ENCODE measurements at places on chromosomes 4 and X.
A peak's percentile ranks its signal among the peaks of the same experiment; 100 is the strongest.

DNA sequence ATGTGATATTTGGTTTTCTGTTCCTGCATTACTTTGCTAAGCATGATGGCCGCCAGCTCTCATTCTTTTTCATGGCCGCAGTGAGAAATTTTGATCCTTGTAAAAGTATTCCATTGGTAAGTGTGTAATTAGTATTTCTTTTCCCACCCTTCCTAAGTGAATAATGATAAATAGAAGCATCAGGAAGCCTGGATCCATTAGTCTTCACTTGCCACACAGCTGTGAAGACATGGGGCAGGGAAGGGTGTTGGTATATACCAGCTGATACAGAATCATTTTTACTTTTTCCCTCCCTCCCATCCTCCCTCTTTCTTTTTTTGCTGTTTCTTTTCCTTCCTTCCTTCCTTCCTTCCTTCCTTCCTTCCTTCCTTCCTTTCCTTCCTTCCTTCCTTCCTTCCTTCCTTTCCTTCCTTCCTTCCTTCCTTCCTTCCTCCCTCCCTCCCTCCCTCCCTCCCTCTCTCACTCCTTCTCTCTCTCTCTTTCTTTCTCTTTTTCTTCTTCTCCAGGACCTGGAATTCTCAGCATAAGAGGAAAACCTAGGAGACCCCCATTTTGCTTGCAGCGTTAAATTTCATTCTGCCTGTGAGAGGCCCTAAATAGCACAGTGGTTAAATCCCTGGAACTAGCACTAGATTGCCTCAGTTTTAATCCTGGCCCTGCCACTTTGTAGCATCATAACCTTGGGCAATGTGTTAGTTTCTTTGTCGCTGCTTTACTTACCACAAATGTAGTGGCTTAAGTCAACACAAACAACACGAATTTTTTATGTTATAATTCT, 1.4 kb upstream of the NR0B1 start:
- DNase-seq = no peak

- DNase-seq = no peak
Observed at GRCh38 chr4:5192678-5193077, 141.4 kb downstream of the STK32B start.

DNA sequence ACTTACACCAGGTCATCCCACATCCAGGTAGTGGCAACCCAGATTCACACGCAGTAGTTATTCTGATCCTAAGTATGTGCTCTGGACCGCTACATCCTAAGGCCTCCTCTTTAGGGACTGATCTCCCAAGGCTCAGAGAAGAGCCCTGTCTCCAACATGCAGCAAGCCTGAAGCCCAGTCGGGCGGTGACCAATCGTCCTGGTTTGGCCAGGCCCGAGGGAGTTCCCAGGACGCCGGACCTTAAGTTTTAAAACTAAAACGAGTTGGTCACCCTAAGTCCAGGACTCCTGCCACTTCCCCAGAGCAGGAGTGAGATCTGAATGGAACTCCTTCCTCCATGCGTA, 385 bp downstream of the LYAR start:
- DNase-seq = peak; percentile 11

DNA sequence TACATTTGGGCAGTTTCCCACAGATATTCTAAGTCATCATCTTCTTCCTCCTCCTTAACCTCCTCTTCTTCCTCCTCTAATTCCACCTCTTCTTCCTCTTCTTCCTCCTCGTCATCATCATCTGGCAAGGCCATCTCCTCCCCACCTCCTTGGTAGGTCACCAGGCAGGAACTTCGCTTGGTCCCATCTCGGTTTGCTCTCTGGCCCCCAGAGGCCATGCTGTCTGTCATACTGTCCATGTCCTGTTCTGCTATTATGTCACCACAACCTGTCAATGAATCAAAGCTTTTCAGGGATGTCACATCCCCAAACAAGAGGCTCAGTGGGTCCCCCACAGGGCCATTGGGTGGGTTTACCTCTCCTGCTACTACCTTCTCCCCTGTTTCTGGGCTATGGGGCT, 13.5 kb downstream of the AMER1 start:
- no peak for DNase-seq

GRCh38 chr4:14241574-14241973, 614.0 kb upstream of the BOD1L1 start:
- no peak for DNase-seq

GRCh38 chrX:69158166-69158980, 6.9 kb downstream of the PJA1 start:
- DNase-seq = peak; percentile 46

GRCh38 chr4:2290974-2291704, 29.2 kb upstream of the MXD4 start:
- DNase-seq = peak; percentile 82

DNA sequence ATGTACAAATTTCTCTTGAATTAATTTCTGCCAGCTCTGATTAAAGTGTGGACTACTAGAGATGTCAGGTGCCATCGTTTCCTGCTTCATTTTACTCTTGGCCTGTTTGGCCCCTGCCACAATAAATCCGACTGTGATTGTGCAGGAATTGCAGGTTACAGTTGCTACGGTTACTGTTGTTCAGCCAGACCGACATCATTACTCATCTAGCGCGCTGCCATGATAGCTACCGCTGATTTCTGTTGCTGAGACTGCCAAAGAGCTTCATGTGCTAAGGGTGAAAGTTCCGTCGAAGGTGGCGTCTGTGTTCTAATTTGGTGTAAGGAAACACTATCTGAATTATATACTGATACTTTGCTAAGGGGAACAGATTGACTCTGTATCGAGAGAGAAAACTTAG, 22.1 kb downstream of the SLIT2 start:
- DNase-seq = no peak

DNA sequence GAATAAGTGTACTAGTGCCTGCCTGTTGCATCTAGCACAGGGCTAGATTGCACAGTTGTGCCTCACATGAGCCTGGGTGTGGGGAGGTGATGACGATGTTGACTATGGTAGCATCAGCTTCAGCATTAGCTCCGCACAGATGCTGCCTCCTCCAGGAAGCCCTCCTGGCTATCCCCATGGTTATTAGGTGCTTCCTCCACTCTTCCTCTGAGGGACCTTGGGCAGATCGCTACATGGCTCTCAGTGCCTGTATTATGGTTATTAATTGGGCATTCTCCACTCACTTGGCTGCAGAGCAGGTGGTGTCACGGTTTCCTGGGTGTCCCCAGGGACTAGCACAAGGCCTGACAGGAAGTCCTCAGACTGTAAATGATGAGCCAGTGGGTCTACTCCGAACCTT, 325.6 kb downstream of the ARHGAP10 start:
- no peak for DNase-seq

All from activated CD8-positive, alpha-beta T cell treated with anti-CD3 and anti-CD28 coated beads for 36 hours (primary cell).